ENCODE measurements at places on chromosomes 4 and X. TPM values are rescaled to one million over a fixed set of nuclear protein-coding genes. Genes with fewer than 3 reads are reported as not detected.

AFF2 gene
- 0.50 TPM for total RNA-seq

XAGE2 gene
- total RNA-seq: not detected

DRP2 gene
- 0.23 TPM for total RNA-seq

SCML2 gene
- 1.0 TPM for total RNA-seq

DCTD gene
- 39.6 TPM for total RNA-seq

TEC gene
- total RNA-seq: 2.0 TPM

CNGA1 gene
- 6.1 TPM for total RNA-seq
